Stimulated activated CD4-positive, alpha-beta T cell treated with anti-CD3 and anti-CD28 coated beads, Interleukin-12 subunit alpha, Interleukin-12 subunit beta, amount 100 ng/mL, for 24 hours (primary cell): ENCODE measurements at places on chromosomes 11 and 22.
A peak's percentile ranks its signal among the peaks of the same experiment; 100 is the strongest.

- no peak for DNase-seq
Measured at GRCh38 chr22:36753916-36754315, 22.0 kb downstream of the IFT27 start.

- no peak for DNase-seq
Measured at GRCh38 chr11:83736684-83737083, 450.5 kb upstream of the CCDC90B start.

DNA sequence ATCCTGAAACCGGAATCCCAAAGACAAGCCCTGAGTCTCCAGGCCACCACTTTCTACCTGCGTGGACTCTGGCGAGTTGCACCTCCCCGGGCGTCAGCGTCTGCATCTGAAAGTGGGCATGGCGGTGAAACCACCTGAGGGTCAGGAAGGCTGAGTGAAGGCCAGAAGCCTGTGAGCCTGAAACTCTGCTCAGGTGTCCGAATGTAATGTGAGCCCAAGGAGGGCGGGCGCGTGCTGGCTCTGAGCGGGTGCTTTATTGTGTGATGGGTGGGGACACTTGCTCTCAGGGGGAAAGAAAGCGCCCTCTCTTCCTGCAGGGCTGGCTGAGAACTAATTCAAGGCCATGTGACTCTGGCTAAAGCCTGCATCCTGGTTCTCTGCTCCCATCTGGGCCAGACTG is 135.6 kb downstream of the ST3GAL4 start:
- DNase-seq = no peak

DNA sequence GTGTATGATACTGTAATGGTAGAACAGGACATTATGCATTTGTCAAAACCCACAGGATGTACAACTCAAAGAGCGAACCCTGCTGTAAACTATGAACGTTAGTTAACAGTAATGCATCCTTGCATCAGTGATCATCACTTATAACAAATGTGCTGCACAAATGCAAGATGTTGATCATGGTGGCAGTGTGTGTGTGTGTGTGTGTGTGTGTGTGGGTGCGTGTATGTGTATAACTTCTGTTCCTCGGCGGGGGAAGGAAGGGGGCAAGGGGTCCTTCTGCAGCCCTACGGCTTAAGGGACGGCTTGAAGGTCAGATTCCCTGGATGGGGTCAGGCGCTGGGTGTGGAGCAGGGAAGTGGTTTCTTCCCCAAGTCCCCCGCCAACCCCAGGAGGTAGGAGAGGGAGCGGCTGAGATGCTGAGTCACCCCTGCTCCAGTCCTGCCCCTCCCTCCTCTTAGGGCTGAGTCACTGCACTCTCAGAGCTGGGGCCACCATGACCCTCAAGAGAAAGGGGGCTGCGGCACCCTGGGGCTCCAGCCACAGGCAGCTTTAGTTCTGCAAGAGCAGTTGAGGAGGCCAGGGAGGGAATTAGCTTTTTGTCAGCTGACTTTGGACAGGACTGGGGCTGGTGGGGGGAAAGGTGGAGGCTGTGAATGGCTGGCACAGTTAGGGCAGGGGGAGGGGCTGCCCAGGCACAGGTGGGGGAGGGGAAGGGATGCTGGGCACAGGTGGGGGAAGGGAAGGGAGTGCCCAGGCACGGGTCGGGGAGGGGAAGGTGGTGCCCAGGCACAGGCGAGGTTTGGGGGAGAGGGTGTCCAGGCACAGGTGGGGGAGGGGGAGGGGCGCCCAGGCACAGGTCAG is 8.8 kb upstream of the CTSD start:
- peak; percentile 36 for DNase-seq

- no peak for DNase-seq
Measured at GRCh38 chr22:32106930-32107329, 52.2 kb downstream of the C22orf42 start.

DNA sequence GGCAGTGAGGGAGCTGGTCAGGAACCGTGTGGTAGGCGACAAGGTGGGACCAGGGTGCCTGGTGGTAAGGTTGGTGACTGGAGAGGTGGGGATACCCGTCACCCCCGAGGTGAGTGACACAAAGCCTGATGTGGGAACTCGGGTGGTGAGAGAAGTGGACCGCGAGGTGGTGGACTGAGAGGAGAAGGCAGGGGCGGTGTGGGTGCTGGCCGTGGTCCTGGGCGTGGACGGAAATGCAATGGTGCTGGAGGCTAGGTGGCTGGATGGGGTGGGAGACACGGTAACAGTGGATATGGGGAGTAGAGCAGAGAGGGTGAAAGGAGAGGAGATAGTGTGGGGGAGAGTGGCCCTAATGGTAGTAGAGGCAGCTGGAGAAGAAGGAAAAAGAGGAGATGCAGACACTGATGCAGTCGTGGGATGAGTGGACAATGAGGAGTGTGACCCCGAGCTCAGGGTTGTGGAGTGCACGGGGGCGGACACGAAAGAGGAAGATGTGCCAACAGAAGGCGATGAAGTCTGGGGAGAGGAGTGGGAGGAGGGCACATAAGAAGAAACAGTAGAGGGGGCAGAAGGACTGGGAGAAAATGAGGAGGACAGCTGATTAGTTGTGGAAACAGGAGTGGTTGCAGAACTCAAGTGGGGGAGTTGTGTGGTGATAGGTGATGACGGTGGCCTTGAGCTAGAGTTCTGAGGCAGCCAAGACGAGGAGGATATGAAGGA is 20.5 kb downstream of the MUC6 start:
- DNase-seq = no peak

GRCh38 chr22:40374567-40374966 is 4.2 kb downstream of the SGSM3 start:
- no peak for DNase-seq

DNA sequence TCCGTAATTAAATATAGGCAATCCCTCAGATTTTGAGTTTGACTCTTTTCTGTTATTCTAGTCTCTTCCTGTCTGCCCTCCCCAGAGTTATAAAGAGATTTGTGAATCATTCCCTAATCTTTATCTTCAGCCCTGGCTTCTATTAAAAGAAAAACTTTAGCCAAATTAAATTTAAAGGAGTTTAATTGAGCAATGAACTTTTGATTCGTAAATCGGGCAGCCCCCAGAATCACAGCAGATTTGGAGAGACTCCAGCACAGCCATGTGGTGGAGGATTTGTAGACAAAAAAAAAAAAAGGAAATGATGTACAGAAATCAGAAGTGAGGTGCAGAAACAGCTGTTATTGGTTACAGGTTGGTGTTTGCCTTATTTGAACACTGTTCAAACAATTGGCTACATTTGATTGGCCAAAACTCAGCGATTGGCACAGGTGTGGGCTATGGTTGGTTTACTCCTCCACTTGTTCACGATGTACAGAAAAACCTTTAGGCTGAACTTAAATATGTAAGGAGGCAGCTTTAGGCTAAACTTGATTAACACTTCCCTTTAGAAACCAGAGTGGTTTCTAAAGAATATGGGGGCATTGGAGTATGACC is 2.3 kb upstream of the ALKBH8 start:
- DNase-seq = no peak

GRCh38 chr11:66853242-66854229 is 3.3 kb upstream of the LRFN4 start:
- DNase-seq = no peak
